ENCODE measurements at places on chromosomes 6 and 20.

- no peak for DNase-seq
Measured at GRCh38 chr20:18032977-18033892, 24.5 kb downstream of the OVOL2 start.

GRCh38 chr6:80543598-80544222, 437.2 kb downstream of the BCKDHB start:
- DNase-seq = no peak

DNA sequence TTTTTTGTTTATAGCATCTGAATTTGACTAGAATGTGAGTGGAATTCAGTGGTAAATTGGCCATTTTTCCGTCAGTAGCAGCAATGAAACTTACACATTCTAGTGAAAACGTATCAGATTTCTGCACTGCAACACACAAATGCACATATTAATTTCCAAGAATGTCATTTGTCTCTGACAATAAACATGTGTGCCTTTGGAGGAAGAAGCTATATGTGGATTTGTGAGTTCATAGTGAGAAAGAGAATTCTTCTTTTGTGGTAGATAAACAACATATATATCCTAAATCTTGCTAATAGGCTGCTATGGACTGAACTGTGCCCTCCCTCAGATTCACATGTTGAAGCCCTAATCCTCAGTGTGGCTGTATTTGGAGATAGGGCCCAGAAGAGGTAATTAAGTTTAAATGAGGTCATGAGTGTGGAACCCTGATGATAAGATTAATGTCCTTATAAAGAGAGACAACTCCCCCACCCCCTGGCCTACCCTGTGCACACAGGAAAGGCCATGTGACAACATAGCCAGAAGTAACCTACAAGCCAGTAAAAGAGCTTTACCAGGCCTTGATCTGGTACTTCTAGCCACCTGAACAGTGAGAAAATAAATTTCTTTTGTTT, 200.2 kb upstream of the EYA4 start:
- no peak for DNase-seq

DNA sequence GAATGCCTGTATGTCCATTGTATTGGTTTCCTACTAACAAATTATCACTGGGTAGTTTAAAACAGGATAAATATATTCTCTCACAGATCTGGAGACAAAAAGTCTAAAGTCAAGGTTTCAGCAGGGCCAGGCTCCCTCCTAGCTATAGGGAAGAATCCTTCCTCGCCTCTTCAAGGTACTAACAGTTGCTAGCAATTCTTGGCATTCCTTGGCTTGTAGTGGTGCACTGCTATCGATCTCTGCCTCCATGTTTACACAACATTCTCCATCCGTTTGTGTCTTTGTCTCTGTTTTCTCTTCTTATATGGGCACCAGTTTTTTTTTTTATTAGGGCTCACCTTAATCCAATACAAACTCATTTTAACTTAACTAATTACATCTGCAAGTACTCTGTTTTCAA, 48.9 kb downstream of the OR2B6 start:
- no peak for DNase-seq

DNA sequence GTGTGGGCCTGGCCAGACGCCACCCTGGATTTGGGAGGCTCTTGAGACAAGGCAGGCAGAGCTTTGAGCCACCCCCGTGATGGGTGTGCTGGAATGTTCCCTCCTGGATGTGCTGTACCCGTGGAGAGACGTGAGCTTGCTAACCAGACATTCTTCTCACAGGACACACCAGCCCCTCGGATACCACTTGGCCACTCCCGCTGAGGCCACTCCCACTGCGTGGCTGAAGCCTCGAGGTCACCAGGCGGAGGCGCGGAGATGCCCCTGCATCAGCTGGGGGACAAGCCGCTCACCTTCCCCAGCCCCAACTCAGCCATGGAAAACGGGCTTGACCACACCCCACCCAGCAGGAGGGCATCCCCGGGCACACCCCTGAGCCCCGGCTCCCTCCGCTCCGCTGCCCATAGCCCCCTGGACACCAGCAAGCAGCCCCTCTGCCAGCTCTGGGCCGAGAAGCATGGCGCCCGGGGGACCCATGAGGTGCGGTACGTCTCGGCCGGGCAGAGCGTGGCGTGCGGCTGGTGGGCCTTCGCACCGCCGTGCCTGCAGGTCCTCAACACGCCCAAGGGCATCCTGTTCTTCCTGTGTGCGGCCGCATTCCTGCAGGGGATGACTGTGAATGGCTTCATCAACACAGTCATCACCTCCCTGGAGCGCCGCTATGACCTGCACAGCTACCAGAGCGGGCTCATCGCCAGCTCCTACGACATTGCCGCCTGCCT, 14.1 kb downstream of the SLCO4A1 start:
- no peak for DNase-seq

All from naive thymus-derived CD4-positive, alpha-beta T cell (primary cell).